IPS DF 6.9 (cell line): ENCODE measurements at places on chromosomes 1 and 21.

- no peaks in the 10 kb centered on the region for H3K27me3 ChIP-seq
- no peak overlapping the region for H3K27ac ChIP-seq
- no peak overlapping the region for H3K4me3 ChIP-seq
- H3K4me1 ChIP-seq, result no peaks in the 10 kb centered on the region
- H3K36me3 ChIP-seq, result no peaks in the 10 kb centered on the region
- no peak for DNase-seq
Observed at GRCh38 chr21:40620386-40621145, 226.4 kb downstream of the DSCAM start.

DNA sequence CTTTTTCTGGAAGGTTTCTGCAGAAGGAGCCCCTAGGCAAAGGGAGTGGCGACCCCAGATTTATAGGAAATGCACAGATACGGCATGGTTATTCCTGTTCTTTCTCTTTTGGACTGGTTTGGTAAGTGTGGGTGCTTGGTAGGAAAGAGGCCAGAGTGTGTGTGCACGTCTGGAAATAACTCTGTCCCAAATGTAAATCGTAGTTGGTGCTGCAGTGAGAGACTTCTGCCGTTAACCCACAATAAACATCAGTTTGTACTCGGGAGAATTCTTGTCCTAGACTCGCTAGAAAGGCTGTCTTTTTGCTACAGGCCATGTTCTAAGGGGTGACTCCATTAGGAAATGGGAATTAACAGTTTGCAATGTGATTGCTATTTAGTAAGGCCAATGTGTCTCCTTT is 779 bp downstream of the SLC44A3 start:
- no peaks in the 10 kb centered on the region for H3K4me1 ChIP-seq
- no peak for DNase-seq
- H3K27me3 ChIP-seq, result no peaks in the 10 kb centered on the region
- no peaks in the 10 kb centered on the region for H3K36me3 ChIP-seq

- no peaks in the 10 kb centered on the region for H3K4me1 ChIP-seq
- H3K4me3 ChIP-seq, result no peak overlapping the region
- H3K27me3 ChIP-seq, result no peaks in the 10 kb centered on the region
- H3K27ac ChIP-seq, result no peak overlapping the region
Observed at GRCh38 chr1:39852876-39853275, 30.4 kb downstream of the TRIT1 start.

DNA sequence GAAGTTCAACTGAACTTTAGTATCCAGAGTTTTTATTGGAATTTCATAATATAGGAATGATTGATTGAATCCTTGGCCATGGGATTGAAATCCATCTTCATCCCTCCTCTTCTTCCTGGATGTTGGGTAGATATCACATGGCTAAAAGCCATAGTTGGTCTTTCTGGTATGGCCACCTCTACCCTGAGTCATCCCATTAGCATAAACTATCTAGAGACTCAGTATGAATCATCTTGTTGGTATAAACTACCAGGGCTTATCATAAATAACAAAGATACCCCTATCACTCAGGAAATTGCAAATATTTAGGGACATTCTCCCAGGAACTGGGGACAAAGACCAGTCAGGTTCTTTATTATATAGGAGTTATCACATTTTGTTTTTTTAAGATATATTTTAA is 21.2 kb upstream of the ZP4 start:
- no peaks in the 10 kb centered on the region for H3K27me3 ChIP-seq
- no peaks in the 10 kb centered on the region for H3K4me1 ChIP-seq
- no peak overlapping the region for H3K4me3 ChIP-seq
- H3K36me3 ChIP-seq, result no peaks in the 10 kb centered on the region

DNA sequence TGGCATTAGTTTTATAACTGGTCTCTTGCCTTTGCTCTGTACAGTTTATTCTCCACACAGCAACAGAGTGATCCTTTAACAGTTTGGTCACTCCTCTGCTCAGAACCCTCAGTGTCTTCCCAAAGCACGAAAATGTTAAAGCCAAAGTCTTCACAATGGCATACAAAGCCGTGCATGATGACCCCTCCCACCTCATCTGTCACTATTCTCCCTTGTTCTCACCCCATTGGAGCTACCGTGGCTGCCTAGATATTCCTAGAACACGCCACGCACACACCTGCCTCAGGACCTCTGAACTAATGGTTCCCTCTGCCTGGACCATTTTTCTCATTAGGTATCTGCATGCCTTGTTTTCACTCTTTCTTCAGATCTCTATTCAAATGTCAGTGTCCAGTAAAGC is 8.6 kb upstream of the SEMA4A start:
- peaks cover 10% of the 10 kb centered on the region; the same call in 1 of the 2 replicates for H3K4me1 ChIP-seq
- no peak overlapping the region for H3K27ac ChIP-seq
- no peaks in the 10 kb centered on the region for H3K27me3 ChIP-seq
- no peak overlapping the region for H3K4me3 ChIP-seq

DNA sequence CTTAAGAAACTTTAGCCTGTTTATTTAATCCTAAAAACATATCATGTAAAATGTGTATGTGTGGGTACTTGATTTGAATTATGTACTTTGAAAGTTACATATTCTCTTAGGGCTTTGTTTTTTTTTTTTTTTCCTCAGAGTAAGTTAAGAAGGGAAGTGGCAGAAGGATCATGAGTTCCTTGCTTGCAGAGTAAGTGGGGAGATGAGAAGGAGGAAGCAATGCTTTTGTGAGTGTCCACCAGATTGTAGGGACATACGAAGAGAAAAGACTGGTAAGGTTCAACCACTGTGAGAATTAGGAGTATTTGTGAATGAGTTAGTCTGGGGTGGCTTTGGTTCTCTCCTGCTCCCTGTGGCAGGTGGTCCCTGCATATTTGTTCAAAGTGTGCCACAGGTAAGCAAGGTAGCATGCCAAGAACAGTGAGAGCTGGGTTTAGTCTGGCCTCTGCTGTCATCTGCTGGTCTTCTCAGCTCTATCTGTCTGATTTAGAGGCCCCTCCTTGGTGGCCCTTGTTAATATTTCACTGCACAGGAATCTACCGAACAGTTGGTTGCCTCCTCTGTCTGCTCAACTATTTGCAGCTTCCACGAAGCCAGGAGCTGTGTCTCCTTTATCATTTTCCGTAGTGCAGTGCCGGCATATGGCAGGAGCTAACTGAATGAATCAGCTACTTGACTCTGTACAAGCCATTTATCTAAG is 9.5 kb downstream of the DNM3 start:
- H3K27me3 ChIP-seq, result no peaks in the 10 kb centered on the region
- no peaks in the 10 kb centered on the region for H3K36me3 ChIP-seq
- H3K4me3 ChIP-seq, result no peak overlapping the region
- H3K27ac ChIP-seq, result no peak overlapping the region
- no peak for DNase-seq

- H3K27me3 ChIP-seq, result no peaks in the 10 kb centered on the region
- no peak overlapping the region for H3K27ac ChIP-seq
- no peak overlapping the region for H3K4me3 ChIP-seq
- H3K4me1 ChIP-seq, result no peaks in the 10 kb centered on the region
Observed at GRCh38 chr21:41054018-41054578, 113.9 kb upstream of the BACE2 start.

DNA sequence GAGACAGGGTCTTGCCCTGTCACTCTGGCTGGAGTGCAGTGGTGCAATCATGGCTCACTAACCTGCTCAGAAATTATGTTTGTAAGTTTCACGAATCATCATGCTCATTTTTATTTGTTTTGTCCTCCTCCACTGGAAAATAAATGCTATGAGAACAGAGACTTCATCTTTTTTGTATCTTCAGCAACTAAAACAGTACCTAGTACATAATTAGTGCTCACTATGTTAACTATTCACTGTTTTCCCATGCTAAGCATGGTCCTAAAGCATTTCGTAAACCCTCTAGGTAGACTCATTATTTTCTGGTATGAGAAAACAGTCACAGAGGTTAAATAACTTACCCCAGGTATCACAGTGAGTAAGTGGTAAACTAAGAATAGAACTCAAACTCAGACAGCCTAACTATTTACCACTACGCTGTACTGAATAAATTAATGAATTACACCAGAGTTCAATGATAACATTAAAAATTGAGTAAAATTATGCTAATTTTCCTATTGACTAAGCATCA is 118.4 kb downstream of the RERE start:
- no peak for DNase-seq
- no peaks in the 10 kb centered on the region for H3K27me3 ChIP-seq
- H3K36me3 ChIP-seq, result no peaks in the 10 kb centered on the region
- no peaks in the 10 kb centered on the region; the same call in 1 of the 2 replicates for H3K4me1 ChIP-seq
- H3K4me3 ChIP-seq, result no peak overlapping the region

DNA sequence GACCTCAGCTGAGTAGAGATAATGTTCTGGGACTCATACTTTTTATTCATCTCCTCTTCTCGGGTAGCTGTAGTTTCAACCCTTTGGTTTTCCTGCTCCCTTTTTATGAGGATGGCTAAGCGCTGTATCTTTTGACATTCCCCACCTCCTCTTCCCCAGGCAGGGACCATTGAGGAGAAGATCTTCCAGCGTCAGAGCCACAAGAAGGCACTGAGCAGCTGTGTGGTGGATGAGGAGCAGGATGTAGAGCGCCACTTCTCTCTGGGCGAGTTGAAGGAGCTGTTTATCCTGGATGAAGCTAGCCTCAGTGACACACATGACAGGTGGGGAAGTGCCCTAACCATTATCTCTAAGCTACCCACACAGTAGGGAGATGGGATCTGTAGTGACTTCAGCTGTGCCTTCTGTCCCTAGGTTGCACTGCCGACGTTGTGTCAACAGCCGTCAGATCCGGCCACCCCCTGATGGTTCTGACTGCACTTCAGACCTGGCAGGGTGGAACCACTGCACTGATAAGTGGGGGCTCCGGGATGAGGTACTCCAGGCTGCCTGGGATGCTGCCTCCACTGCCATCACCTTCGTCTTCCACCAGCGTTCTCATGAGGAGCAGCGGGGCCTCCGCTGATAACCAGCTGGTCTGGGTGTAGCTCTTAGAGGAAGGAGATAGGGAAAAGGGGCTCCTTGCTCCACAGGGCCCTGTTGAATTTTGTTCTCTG is 25.6 kb downstream of the LRRC41 start:
- no peaks in the 10 kb centered on the region for H3K4me1 ChIP-seq
- no peak overlapping the region for H3K4me3 ChIP-seq
- H3K36me3 ChIP-seq, result peaks cover 43% of the 10 kb centered on the region

DNA sequence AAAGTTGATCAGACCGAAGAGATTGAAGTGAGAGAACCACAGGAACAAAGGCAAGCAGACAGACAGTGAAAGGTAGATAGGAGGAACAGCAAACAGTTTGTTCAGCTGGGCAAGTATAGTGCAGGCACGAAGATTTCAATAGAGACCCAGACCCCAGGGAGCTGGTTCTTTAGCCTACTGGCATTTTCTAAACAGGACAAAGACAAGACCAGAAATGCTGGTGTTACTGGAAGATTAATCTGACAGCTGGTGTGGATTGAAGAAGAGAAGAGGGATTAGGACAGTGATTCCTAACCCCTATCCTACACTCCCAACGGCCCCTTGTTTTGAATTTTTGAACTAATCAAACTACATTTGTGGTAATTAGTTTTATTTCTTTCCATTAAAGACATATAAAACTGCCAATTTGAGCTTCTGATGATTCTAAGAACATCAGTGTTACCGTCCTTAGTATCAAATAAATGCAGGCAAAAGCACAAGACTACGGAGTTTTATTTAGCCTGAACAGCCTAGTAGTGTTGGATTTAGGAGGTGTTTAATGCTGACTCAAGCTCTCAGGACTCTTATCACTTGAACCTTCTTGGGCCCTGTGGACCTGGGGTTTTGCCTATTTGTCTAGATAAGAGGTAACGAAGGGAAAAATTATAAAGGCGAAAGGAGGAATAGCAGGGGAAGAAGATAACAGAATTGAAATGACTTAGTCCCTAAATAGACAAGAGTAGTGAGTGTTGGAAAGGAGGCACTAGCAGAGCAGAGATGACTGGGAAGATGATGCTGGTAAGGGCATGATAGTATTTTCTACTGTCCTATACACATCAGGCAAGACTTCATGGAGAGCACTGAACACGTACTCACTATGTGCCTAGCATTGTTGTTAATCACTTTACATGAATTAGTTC is 2.0 kb downstream of the NPL start:
- no peak overlapping the region for H3K4me3 ChIP-seq
- H3K36me3 ChIP-seq, result no peaks in the 10 kb centered on the region
- H3K27ac ChIP-seq, result no peak overlapping the region
- peaks cover 13% of the 10 kb centered on the region; the same call in 1 of the 2 replicates for H3K27me3 ChIP-seq
- DNase-seq, result no peak
- no peaks in the 10 kb centered on the region for H3K4me1 ChIP-seq

GRCh38 chr1:3504822-3505153 is 50.3 kb downstream of the ARHGEF16 start:
- no peak for DNase-seq
- no peaks in the 10 kb centered on the region for H3K27me3 ChIP-seq
- H3K27ac ChIP-seq, result no peak overlapping the region
- no peak overlapping the region for H3K4me3 ChIP-seq
- H3K4me1 ChIP-seq, result no peaks in the 10 kb centered on the region; the same call in 1 of the 2 replicates

DNA sequence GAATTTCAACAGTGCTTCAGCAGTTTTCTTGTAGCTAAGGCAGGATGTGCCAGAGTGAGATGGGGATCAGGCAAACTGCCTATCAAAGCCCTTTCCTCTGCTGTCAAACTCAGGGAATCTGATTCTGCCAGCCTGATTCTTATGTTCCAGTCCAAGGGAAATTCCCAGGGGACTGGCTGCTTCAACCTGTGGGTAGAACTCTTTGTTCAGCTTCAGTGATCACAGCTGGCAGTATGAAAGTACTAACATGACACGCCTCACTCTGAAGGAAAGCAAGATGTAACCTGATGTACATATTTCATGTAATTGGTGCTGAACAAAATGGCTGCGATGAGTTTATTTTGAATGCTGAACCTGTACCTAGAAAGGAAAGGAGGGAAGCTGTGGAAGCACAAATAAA is 40.1 kb upstream of the SLC5A9 start:
- H3K36me3 ChIP-seq, result no peaks in the 10 kb centered on the region
- H3K4me3 ChIP-seq, result no peak overlapping the region
- H3K27ac ChIP-seq, result no peak overlapping the region
- no peaks in the 10 kb centered on the region for H3K4me1 ChIP-seq

DNA sequence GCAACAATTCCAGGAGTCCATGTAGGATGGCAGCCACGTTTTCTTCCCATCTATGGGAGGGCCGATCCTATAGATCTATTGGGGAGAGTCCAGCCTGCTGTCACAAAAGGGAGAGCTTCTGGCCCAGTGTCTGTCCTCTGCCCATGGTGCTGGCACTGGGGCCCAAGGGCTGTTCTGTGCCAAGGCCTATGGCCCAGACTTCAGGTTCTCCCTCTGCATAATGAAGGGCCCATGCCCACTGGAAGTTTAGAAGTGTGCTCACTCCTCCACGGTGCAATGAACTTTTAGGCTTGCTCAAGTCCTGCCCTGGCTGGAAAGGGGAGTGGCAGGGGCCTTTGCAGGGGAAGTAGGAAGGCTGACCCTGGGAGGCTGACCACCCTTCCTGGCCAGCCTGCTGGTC is 44.1 kb upstream of the ATP2B4 start:
- no peaks in the 10 kb centered on the region for H3K4me1 ChIP-seq
- H3K4me3 ChIP-seq, result no peak overlapping the region
- no peaks in the 10 kb centered on the region for H3K36me3 ChIP-seq
- H3K27ac ChIP-seq, result no peak overlapping the region

- no peaks in the 10 kb centered on the region for H3K36me3 ChIP-seq
- no peaks in the 10 kb centered on the region for H3K27me3 ChIP-seq
- DNase-seq, result no peak
- no peak overlapping the region for H3K27ac ChIP-seq
- no peak overlapping the region for H3K4me3 ChIP-seq
Observed at GRCh38 chr1:10781137-10781536, 15.3 kb downstream of the CASZ1 start.

GRCh38 chr21:43890042-43890441 is 25.0 kb downstream of the AGPAT3 start:
- H3K4me3 ChIP-seq, result no peak overlapping the region
- peak; percentile 20 for DNase-seq
- no peaks in the 10 kb centered on the region for H3K27me3 ChIP-seq
- no peak overlapping the region for H3K27ac ChIP-seq
